ENCODE measurements at places on chromosomes 12 and 14.
A peak's percentile ranks its signal among the peaks of the same experiment; 100 is the strongest.

- no peak for DNase-seq
These were observed 46.5 kb downstream of the ITPR2 start for GRCh38 chr12:26786491-26786864.

DNA sequence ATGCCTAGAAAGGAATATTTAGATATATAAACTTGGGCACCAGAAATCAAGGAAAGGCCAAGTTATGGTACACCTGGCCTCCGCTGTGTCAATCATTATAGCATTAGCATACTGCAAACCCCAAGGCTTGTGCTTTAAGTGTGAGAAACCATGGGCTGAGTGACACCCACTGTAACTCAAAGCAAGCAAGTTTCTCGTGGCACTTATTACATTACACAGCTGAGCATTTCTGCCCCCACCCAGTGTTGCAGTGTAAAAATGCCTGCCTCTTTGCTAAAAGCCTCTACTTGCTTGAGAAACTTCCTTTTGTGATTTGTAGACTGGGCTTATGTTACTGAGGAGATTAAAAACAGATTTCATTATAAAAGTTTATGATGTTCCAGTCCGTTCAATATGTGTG, 122.0 kb downstream of the TGFB3 start:
- no peak for DNase-seq

DNA sequence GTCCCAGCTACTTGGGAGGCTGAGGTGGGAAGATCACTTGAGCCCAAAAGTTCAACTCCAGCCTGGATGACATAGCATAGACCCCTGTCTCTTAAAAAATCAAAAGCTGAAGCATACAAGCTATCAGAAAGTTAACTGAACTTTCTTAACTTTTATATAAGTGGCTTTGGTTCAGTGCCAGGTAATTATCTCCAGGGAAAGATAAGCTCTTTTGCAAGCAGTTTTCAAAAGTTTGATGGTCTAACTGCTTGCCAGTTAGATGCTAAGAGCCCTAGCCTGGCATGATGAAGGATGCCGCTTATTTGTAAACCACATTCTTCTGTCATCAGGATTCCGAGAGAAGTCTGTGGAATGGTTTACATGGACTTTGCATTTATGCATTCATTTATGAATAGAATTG, 409.1 kb downstream of the AEBP2 start:
- no peak for DNase-seq

GRCh38 chr12:6620137-6620884, 13.1 kb upstream of the CHD4 start:
- peak; percentile 45 for DNase-seq

- no peak for DNase-seq
These were observed 4.3 kb downstream of the INF2 start for GRCh38 chr14:104693482-104694431.

GRCh38 chr12:32110942-32111341, 4.3 kb downstream of the BICD1 start:
- no peak for DNase-seq

DNA sequence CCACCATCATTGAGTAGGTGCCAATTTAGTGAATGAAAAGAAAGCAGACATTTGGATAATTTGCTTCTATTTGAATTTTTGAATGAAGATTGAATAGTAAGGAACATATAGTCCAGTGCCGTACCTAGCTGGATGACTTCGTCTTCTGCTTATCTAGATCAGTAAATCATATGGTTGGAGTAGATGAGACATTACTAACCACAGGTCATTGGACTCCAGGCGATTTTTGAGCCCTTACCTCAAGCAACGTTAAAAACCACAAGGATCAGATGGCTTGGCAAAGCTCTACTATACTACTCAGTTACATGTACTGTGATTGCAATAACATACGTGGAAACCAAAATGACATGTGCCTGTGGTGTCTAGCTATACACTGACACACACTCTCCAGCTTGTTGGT, 1.7 kb upstream of the SPATS2 start:
- DNase-seq = no peak

GRCh38 chr12:3923021-3923420, 49.8 kb upstream of the PARP11 start:
- no peak for DNase-seq

DNA sequence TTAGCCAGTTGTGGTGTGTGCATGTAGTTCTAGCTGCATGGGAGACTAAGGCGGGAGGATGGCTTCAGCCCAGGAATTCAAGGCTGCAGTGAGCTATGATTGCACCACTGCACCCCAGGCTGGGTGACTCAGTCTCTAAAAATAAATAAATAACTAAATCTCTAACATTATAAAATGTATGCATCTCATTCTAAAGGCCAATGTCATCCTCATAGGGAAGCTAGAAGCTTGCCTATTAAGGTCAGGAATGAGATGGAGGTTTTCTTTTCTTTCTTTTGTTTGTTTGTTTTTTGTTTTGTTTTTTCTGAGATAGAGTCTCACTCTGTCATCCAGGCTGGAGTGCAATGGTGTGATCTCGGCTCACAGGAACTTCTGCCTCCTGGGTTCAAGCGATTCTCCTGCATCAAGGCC, 48.8 kb upstream of the PAPLN start:
- no peak for DNase-seq

DNA sequence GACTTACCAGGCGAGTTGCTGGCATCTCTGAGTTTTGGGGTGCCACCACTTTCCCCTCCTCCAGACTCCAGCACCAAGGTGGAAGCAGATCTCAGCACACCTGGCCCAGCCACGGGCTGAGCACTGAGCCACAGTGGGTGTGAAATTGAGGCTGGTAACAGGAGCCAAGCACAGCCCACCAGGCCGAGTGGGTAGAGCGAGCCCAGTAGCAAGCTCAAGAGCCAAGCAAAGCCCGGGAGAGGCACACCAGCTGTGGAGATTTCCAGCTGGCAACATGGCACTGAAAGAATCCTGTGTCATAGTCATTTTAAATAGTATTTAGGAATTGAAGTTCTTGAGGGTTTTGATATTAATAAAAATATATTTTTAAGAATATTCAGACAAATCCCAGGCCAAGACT, 596.2 kb upstream of the TMEM132C start:
- DNase-seq = no peak

DNA sequence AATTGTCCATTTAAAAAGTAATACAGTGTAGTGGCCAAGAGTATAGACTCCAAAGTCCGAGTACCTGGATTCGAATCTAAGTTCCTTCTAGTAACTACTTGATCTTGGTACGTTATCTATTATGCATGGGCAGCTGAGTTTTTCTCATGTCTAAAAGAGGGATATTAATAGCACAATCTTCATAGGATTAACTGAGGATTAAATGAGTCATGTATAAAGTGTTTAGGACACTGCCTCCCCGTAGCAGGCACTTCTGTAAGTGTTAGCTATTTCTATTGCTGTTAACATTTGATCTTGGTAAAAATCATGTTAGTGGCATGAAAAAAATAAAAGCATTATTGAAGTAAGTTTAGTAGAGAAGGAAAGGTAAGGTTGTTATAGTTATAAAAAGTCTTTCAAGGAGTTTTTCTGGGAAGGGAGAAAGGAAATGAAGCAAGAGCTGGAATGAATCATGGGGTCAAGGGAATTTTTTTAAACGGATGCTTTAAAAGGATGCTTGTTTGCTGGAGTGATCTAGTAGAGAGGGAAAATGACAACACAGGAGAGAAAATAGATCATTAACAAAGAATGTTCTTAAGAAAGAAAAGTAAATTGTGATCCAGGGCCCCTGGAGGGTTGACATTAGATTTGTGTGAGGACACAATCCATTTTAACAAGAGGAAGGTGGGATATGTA, 502.2 kb upstream of the USP15 start:
- no peak for DNase-seq

DNA sequence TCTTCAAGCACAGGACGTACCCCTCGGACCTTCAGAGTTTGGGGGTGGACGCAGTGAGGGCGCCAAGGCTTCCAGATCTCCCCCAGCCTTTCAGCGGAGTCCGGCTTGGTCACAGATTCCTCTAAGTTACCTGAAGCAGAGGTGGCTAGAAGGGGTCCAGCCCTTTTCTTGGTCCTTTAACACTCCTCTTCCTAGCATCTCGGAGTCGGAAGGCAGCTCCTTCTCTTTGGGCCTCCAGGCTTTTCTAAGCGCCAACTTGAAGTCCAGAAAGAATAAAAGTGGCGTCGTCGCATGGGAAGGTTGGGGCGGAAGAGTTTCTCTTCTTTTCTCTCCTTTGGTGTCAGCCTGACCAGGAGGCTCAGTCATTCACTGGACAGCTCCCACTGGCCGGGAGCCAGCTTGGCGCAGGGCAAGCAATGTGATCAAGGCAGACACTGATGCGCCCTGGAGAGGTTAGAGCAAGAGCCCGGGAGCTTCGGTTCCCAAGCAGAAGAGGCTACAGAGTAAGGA, 9.6 kb downstream of the OR6S1 start:
- no peak for DNase-seq

- DNase-seq = no peak
These were observed 869.2 kb downstream of the TMEM121 start for GRCh38 chr14:106395456-106396050.

GRCh38 chr12:33184161-33184560, 255.5 kb downstream of the SYT10 start:
- no peak for DNase-seq

DNA sequence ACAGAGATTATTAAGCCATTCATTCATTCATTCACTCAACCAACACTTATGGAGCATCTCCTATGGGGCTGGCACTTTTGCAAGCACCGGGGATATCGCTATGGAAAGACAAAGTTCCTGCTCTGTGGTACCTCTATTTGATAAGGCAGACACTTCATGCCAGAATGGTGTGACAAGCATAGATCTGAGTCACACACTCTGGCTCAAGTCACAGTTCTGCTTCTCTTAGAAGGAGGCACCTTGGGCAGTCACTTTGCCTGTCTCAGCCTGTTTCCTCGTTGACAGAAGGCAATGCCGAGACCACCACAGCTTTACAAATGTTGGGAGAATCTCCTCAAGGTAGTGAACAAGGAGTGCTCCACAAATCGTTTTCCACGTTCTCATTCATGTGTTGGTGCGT, 205.2 kb downstream of the SLC41A2 start:
- DNase-seq = no peak

GRCh38 chr12:15691388-15691787, 97.8 kb downstream of the EPS8 start:
- no peak for DNase-seq

GRCh38 chr14:99416909-99417308, 63.8 kb downstream of the SETD3 start:
- no peak for DNase-seq

DNA sequence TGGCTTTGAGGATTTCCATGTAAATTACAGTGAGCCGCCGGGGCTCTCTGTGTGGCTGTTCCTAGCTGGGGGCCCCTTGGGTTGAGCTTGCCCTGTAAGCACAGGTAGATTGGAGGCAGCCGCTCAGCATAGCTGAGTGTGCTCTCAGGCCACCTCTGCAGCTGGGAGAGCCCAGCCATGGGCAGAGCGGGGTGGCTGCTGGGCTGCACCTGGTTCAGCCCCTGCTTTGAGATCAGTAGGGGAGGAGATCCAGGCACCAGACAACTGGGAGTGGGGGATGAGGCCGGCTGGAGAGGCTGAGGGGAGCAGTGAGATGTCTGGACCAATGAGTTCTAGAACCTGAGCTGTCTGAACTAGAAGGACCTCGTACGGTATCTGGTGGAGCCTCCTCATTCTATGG, 44.8 kb downstream of the CACNA1C start:
- no peak for DNase-seq

DNA sequence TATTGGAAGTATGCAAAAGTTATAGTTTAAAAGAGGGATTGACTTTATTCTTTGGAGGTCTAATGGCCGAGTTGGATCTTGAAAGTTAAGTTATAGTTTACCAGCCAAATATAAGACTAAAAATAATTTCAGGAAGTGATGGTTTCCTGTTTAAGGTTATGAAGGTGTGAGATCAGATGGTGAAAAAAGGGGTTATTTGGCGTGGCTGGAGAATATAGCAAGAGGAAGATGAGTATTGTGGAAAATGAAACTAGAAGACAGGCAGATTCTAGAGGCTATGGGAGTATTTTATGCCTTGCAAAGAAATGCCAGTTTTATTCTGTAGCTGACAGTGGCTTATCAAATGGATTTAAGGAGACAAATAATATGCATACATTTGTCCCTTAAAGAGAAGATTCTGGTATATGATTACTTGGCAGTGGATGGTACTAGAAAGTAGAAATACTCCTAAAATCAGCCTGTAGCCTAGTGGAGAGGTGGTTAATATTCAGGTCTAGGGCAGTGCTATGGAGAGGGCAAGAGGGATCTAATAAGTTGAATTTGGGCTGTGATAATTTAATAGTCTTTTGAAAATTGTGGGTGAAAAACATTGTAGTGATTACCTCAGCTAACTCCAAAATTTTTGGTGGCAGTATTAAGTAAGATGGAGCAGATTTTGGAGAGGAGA, 1091.8 kb upstream of the ATXN7L3B start:
- no peak for DNase-seq

GRCh38 chr12:41100572-41100971, 87.5 kb upstream of the PDZRN4 start:
- DNase-seq = no peak

DNA sequence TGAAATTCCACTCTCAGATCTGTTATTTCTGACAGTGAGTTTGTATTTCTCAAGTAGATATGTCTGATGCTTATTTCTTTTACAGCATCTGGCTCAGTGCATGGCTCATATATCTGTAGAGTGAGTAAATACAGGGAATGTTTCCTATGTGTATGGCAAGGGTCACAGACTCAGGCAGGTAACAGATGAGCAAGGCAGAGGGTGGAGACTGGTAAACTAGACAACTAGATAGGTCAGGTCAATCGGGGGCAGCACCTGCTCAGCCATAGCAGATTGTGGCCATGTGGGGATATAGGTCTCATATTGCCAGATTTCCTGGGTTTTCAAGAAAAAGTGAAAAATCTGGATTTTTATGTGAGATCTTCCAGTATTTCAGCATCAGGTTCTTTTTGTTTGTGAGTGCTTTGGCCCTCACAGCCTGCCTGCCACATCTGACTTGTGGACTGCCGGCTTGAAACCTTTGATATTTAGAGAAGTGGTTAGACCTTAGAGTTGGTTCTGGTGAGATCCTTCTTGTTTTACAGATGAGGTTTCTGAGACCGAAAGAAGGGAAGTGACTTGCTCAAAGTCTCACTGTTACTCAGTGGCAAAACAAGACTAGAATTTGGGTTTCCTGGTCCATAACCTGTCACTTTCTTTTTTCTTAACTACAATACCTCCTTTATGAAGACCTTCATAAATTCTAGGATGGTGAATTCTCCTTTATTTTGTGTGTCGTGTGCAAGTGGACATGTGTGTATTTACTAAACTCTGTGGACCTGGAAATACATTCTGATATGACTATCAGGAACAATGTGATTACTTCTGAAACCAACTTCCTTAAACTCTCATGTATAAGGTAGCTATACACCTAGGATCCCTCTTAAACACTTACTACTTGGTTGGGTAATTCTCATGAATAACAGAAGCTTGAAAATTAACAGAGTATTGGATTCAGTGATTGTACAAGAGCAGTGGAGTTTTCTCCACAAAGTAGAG, 34.4 kb downstream of the PROX2 start:
- DNase-seq = no peak

- DNase-seq = no peak
These were observed 19.2 kb downstream of the LUM start for GRCh38 chr12:91091916-91092715.

DNA sequence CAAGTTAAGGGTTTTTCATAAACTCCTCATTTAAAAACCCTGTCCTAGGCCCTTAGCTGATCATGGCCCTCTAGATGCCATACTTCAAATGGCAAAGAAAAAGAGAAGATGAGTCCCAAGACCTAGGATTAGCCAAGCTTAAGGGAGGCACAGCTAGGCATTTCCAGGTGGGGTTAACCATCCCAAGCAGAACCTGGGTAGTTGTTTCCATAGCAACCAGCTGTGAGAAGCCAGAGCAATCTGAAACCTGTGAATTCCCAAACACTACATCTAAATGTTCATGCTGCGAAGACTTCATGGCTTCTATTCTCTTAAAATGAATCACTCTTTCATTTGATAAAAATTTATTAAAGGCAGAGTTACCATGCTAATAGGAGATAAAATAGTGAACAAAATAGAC, 372.9 kb downstream of the C12orf50 start:
- DNase-seq = no peak
